ENCODE measurements at places on chromosomes 3 and 15.
A peak's percentile ranks its signal among the peaks of the same experiment; 100 is the strongest.

GRCh38 chr3:157931517-157931916 is 174.7 kb downstream of the SHOX2 start:
- no peaks in the 10 kb centered on the region for H3K4me1 ChIP-seq
- DNase-seq, result no peak
- no peak overlapping the region for H3K27ac ChIP-seq
- no peaks in the 10 kb centered on the region for H3K27me3 ChIP-seq

- no peak for DNase-seq
- no peak overlapping the region for H3K4me3 ChIP-seq
- H3K36me3 ChIP-seq, result peaks cover 5% of the 10 kb centered on the region
- H3K27ac ChIP-seq, result peak overlapping the region; percentile 78
Measured at GRCh38 chr3:42520336-42520735, 17.9 kb downstream of the VIPR1 start.

DNA sequence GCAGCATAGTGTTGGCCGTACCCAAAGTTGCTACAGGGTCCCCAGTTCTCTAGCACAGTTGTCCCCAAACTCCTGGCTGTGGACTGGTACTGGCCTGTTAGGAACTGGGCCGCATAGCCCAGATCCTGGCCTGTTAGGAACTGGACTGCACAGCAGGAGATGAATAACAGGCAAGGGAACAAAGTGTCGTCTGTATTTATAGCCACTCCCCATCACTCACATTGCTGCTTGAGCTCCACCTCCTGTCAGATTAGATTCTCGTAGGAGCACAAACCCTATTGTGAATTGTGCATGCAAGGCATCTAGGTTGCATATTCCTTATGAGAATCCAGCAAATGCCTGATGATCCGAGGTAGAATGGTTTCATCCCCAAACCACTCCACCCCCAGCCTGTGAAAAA is 604.0 kb upstream of the LMCD1 start:
- peaks cover 9% of the 10 kb centered on the region for H3K4me1 ChIP-seq
- no peak for DNase-seq
- no peak overlapping the region for H3K27ac ChIP-seq

DNA sequence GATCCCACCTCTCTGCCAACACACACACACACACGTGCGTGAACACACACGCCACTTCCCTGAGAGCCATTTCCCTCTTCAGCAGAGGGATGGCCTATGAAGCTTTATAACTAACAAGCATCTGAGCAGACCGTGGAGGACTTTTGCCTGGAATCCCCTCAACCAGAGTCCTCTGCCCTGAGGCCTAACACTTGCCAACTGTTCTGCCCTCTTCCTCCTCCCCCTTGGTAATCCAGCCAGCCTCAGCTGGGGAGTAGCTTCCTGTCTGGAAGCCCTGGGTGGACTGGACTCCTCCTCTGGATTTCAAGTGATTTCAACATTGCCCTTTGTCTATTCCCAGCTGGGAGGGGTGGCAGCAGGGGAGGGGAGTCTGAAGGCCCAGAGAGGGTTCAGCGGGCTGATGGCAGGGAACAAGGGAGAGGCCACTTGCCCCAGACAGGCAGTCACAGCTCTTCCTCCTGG is 68.4 kb upstream of the HACD2 start:
- H3K4me1 ChIP-seq, result no peaks in the 10 kb centered on the region
- H3K4me3 ChIP-seq, result no peak overlapping the region
- H3K27me3 ChIP-seq, result no peaks in the 10 kb centered on the region
- H3K27ac ChIP-seq, result no peak overlapping the region

DNA sequence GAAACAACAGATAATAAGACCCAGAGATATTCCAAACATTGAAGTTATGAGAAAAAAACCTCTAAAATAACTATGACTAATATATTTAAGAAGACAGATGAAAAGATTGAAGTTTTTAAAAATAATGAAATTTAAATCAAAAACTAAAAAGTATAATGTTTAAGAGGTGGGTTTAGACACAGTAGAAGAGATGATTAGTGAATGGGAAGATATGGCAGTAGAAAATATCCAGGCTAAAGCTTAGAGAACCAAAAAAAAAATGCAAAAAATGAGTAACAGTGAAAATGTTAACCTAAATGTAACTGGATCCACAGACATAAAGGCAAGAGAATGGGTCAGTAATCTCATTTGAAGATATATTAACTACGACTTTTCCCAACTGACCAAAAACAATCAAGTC is 52.2 kb downstream of the RETNLB start:
- H3K27ac ChIP-seq, result no peak overlapping the region
- no peaks in the 10 kb centered on the region for H3K27me3 ChIP-seq
- no peaks in the 10 kb centered on the region for H3K4me1 ChIP-seq
- DNase-seq, result no peak

Measured in activated T-cell treated with anti-CD3 and anti-CD28 coated beads, Interleukin-2, amount 50 U/mL, for 24 hours (primary cell).